Smooth muscle cell of the pulmonary artery (primary cell): ENCODE measurements at places on chromosomes 5 and 9. TPM values are rescaled to one million over a fixed set of nuclear protein-coding genes. Genes with fewer than 3 reads are reported as not detected.

THBS4 gene
- 0.63 and 2.1 TPM in 2 replicates for total RNA-seq

DBH gene
- not detected in 2 replicates for total RNA-seq

TLE4 gene
- 16.0 and 20.6 TPM in 2 replicates for total RNA-seq

PCDHA1 gene
- total RNA-seq, result 0.20 TPM in 1 of 2 replicates, not detected in the other

FGFR4 gene
- 0.33 and 0.65 TPM in 2 replicates for total RNA-seq

FST gene
- 175 and 189 TPM in 2 replicates for total RNA-seq

ARL14EPL gene
- not detected in 2 replicates for total RNA-seq

SPATA31D4 gene
- not detected in 2 replicates for total RNA-seq

TMEM252 gene
- total RNA-seq, result not detected in 2 replicates

ANKRD31 gene
- total RNA-seq, result under 0.01 and 0.03 TPM in 2 replicates

DAB2IP gene
- total RNA-seq, result 30.8 and 33.3 TPM in 2 replicates

C5 gene
- total RNA-seq, result 5.1 and 5.3 TPM in 2 replicates

MARCHF3 gene
- total RNA-seq, result 19.9 and 20.7 TPM in 2 replicates

PCDHB11 gene
- 0.69 and 0.85 TPM in 2 replicates for total RNA-seq

GAS1 gene
- 8.1 and 11.6 TPM in 2 replicates for total RNA-seq

SLC45A2 gene
- total RNA-seq, result 0.17 and 0.20 TPM in 2 replicates

CRB2 gene
- not detected in 2 replicates for total RNA-seq

SLC25A48 gene
- not detected in 2 replicates for total RNA-seq

KIF20A gene
- 8.9 and 21.6 TPM in 2 replicates for total RNA-seq

MEIKIN gene
- total RNA-seq, result not detected in 2 replicates

BTNL3 gene
- total RNA-seq, result not detected in 2 replicates

PCDHGA3 gene
- total RNA-seq, result 0.79 and 3.0 TPM in 2 replicates

CANX gene
- 805 and 877 TPM in 2 replicates for total RNA-seq

GCNT4 gene
- total RNA-seq, result 1.8 and 5.0 TPM in 2 replicates

CCDC192 gene
- total RNA-seq, result not detected in 2 replicates

PHF24 gene
- total RNA-seq, result 0.07 and 0.10 TPM in 2 replicates

RAD50 gene
- 28.2 and 29.7 TPM in 2 replicates for total RNA-seq

SLC46A2 gene
- not detected in 2 replicates for total RNA-seq

C9 gene
- not detected in 2 replicates for total RNA-seq

SETD9 gene
- 4.8 and 6.7 TPM in 2 replicates for total RNA-seq
